A172 (cell line): ENCODE measurements at places on chromosomes 2 and 18.

DNA sequence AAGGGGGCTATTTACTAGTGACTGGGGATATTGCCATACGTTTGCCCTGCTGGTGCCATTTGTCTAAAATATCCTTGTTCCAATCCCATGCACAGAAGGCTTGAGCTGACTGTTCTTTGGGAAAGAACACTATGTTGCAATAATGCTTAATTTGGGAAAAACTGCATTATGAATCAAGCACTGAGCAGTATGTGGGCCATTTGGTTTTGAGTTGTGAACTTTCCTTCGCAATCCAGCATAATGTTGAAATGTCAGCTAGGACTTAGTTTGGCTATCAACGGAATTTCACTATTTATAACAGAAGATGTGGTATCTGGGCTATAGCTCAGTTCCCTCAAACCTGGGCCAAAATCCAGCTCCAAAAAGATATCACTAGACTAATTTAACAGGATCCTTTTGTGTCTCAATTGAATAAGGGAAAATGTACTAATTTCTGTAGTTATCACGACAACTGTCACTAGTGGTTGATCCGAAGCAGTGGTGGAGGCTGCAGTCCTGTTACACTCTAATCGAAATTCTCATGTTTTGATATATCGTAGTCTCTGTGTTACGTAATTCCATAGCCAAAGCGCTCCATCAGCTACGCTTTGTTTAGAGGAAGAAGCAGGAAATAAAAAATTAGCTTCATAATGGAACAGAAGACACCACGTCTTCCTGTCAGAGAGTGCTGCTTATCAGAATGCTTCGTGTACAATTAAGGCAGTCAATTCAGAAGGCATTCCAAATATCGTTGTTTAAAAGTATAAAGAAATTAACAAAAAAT, 686.8 kb upstream of the SALL3 start:
- DNase-seq: no peak

GRCh38 chr2:27916293-27916995, 25.9 kb downstream of the BABAM2 start:
- no peak for DNase-seq

DNA sequence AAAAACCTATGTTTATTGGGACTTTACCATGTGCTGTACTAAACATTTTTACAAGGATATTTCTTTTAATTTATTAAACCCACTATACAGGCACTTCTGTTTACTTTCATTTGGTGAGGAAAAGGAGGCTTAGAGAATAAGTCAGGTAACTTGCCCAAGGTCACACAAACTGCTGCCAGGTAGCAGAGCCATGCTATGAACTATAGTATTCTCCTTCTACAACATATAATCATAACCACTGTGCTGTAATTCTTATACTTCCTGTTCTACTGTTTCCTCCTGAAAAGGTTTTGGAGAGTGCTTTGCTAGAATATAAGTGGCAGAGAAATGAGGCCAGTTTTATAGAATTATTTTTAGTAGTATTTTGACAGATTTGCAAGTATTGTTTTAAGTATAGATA, 29.5 kb downstream of the SLC39A10 start:
- DNase-seq: no peak

GRCh38 chr18:48894799-48895346, 55.9 kb downstream of the SMAD7 start:
- DNase-seq: no peak
